ENCODE measurements at places on chromosomes 11 and 22.

- no peak for DNase-seq
Observed at GRCh38 chr11:105492010-105492409, 117.9 kb upstream of the GRIA4 start.

- no peak for DNase-seq
Observed at GRCh38 chr11:35261197-35261596, 122.2 kb downstream of the CD44 start.

- peak; percentile 69 for DNase-seq
Observed at GRCh38 chr11:67276781-67277230, 10.5 kb downstream of the GRK2 start.

GRCh38 chr11:2691355-2691761 is 8.4 kb downstream of the KCNQ1OT1 start:
- DNase-seq: no peak

GRCh38 chr11:74417379-74417804 is 19.2 kb upstream of the PGM2L1 start:
- no peak for DNase-seq

DNA sequence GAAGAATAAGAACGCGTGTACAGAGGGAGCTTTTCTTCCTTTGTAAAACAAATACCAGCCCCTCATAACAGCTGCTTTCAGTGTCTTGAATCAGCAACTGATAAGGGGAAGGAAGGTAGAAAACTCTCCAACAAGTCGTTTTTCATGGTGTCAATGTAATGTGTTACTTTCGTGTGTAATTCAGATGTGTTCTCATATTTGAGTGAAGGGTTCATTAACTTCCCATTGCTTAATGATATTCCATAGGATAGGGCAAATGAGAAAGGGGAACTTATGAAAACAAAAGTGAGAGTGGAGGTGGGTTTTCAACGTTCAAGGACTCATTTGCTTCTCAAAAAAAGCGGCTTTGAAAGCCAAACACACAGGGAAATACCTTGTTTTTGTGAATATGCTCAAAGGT is 452.1 kb downstream of the NTM start:
- DNase-seq: no peak

GRCh38 chr22:38338772-38339379 is 21.6 kb upstream of the CSNK1E start:
- no peak for DNase-seq

Measured in activated CD4-positive, alpha-beta T cell treated with anti-CD3 and anti-CD28 coated beads for 48 hours (primary cell).